ENCODE measurements at places on chromosomes 11 and 22.

GRCh38 chr11:7890417-7891172 lies 40.5 kb downstream of the OR10A6 start:
- peak; percentile 84 for DNase-seq

DNA sequence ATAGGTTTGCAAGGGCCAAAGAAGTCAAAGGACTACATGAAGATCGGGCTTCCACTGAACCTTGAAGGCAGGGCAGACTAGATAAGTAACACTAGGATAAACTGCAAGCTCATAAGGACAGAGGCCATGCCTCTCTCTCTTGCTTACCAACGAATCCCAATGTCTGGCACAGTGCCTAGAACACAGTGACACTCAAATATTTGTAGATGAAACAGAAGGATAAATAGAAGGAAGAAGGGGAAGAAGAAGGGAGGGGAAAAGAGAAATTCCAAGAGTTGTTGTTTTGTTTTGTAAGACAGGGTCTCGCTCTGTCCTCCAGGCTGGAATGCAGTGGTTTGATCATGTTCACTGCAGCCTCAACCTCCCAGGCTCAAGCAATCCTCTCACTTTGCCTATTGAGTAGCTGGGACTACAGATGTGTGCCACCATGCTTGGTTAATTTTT lies 26.9 kb downstream of the SIK3 start:
- no peak for DNase-seq

GRCh38 chr22:43053176-43053575 lies 36.0 kb downstream of the TTLL1 start:
- DNase-seq, result peak; percentile 34

- no peak for DNase-seq
Observed at GRCh38 chr22:49685116-49685515, 142.6 kb downstream of the BRD1 start.

GRCh38 chr11:43879789-43880639 lies 617 bp upstream of the ALKBH3 start:
- no peak for DNase-seq

DNA sequence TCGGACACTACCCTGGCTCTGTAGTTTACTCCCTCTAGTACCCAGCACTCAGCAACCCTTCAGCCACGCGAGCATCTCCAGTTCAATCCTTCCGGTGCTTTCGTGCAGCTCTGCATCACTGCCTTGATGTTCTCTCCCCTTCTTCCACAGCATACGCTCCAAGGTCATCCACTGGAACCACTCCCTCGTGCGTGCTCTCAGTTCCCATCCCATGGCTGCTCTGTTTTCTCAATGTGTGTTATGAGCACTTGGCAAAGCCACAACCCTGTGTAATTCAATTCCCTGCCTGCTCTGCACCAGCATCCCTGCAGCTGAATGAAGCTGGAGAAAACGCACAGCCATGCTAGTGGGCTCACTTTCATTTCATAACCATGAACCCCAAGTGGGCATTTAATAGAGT lies 38.5 kb upstream of the NFRKB start:
- no peak for DNase-seq

DNA sequence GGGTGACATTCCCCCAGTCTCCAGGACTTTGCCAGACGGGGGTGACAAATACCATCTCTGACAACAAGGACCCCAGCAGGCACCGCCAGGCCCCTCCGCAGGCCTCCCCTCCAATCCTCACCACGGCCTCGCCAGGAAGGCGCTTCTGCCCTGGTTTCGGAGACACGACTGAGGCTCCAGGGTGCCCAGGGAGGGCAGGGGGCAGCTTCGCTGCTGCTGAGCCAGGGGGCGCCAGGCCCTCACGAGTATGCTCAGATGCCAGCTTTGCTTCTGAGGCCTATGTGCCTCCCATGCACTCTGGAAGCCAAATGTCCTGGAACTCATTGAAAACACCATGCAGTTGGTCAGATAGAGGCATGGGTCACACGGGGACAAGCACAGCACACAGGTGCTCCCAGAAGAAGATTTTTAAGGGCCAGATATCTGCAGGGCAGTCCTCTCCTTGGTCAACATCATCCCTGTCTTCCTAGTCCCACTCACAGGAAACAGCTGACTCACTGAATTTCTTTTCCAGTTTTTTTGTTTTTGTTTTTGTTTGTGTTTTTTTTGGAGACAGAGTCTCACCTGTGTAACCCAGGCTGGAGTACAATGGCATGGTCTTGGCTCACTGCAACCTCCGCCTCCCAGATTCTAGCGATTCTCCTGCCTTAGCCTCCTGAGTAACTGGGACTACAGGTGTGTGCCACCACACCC lies 19.9 kb downstream of the BID start:
- no peak for DNase-seq

DNA sequence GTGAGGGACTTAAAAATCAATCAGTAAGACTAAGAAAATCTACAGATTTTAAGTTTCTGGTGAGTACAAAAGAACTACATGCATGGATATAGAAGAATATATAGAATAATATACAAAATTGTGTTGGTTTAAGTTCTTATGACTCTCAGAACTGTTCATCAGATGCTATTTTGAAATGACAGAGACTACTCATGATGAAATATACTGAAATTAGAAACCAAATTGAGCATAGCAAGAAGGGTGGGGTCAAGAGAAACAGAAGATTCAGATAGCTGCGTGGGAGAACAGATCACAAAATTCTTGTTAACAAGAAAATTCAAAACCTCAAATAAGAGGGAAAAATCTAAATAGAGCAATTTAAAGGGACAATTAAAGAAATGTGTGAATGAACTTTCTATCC lies 2125.3 kb upstream of the RAG2 start:
- no peak for DNase-seq

- DNase-seq, result peak; percentile 11
Observed at GRCh38 chr11:83881428-83881827, 595.3 kb upstream of the CCDC90B start.
